BJ (cell line): ENCODE measurements at places on chromosomes 11 and 22.

- no peak for DNase-seq
Measured at GRCh38 chr11:19597876-19598275, 114.8 kb upstream of the NAV2 start.

DNA sequence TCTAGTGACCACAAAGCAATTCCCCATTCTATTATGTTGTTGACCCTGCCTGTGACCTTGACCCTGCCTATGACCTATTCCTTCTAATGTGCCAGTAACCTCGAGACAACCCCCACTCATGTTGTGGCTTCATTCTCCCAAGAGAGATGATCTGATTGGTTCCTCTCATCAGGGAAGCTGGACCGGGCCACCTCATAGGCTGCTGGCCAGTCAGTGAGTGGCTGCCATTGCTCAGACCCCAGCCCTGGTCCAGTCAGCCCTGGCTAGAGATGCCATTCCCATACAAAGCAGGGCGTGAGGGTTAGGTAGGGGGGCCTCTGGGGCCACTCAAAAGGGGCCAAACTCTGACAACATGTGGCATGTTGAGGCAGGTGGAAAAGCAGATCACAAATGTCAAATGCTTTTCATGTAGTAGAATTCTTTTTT is 11.9 kb downstream of the SLC29A2 start:
- no peak for DNase-seq

GRCh38 chr11:41609511-41609910 is 150.1 kb upstream of the LRRC4C start:
- DNase-seq, result no peak

GRCh38 chr11:84924154-84924692 is 702.9 kb downstream of the DLG2 start:
- DNase-seq, result no peak

DNA sequence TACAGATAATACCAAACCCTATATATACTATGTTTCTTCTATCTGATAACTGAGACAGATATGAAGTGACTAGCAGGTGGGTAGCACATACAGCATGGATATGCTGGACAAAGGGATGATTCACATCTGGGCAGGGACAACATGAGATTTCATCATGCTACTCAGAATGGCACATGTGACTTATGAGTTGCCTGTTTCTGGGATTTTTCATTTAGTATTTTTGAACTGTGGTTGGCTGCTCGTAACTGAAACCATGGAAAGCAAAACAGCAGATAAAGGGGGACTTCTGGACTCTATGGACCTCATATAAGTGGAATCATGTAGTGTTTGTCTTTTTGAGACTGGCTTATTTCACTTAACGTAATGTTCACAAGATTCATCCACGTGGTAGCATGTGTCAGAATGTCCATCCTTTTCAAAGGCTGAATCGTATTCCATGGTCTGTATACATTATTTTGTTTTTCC is 883.0 kb downstream of the TBC1D22A start:
- no peak for DNase-seq
